ENCODE measurements at places on chromosomes 13 and 19.

- DNase-seq, result no peak
Measured at GRCh38 chr13:29292045-29292444, 303.4 kb downstream of the SLC7A1 start.

- DNase-seq, result no peak
Measured at GRCh38 chr13:106246242-106246641, 289.2 kb downstream of the EFNB2 start.

GRCh38 chr19:28898249-28898648 lies 314.7 kb downstream of the UQCRFS1 start:
- DNase-seq, result no peak

DNA sequence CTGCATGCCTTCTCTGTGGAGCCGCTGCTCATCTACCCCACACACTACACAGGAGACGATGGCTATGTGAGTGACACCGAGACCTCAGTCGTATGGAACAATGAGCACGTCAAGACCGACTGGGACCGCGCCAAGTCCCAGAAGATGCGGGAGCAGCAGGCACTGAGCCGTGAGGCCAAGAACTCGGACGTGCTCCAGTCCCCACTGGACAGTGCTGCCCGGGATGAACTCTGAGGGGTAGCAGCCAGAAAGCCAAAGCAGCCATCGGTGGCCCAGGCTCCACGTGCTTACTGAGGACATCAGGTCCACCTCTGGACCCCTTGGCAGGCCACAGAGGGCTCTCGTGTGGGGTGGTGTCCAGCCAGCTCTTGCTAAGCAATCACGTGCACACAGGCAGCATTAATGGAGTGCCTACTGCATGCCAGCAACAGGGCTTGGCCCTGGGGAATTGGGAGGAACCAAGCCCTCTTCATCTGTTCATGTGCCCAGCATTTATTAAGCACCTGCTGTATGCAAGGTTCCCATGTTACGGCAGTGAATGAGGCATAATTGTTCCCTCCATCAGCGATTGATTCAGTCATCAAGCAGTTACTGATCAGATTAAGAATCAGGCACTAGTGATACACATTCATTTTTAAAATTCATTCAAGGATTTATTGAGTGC lies 25.9 kb downstream of the COLGALT1 start:
- DNase-seq, result no peak
